ENCODE measurements at places on chromosomes 16 and 17.

GRCh38 chr17:49316889-49317675 is 45.0 kb downstream of the ZNF652 start:
- DNase-seq = no peak

DNA sequence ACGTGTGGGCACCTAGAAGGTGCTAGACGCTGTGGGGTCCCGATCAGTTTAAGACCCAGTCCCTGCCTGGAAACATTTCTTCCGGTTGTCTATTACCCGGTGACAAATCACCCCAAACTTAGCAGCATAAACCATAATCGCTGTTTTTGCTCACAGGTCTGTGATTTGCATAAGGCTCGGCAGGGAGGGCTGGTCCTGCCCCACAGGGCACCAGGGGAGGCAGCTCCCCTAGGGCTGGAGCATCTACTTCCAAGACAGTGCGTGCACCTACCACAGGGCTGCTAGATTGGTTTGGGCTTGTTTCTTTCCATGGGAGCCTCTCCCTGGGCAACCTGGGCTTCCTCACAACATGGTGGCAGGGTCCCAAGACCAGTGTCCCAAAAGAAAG is 214.5 kb upstream of the CIBAR2 start:
- no peak for DNase-seq

DNA sequence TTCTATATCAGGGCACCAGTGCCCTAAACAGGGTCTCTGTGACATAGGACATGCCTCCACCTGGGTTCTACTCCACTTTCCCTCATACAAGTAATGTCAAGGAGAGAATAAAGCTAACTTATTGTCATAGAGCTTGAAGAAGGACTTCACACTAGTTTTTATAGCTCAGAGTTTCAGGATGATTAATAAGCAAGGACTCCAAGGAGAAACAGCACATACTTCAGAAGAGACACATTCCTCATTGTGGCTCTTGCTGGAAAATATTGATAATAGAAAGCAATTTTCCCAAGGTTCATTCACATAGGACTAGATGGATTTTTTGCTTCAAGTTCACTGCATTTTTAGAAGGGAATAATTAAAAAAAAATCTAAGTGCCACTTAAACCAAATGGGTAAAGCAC is 133.3 kb downstream of the CA10 start:
- DNase-seq = no peak

DNA sequence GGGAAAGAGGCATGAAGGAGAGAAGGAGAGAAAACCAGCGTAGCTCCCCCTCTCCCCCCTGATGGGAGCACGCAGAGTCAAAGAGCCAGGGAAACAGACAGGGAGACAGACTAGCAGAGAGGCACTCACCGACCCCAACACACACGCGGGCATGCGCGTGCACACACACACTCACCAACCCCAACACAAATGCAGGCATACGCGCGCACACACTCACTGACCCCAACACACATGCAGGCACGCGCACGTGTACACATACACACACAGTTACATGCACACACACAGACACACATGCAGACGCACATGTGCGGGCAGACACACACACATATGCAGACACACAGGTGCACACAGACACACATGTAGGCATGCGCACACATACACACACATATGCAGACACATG is 4.6 kb downstream of the CACNB1 start:
- DNase-seq = no peak

DNA sequence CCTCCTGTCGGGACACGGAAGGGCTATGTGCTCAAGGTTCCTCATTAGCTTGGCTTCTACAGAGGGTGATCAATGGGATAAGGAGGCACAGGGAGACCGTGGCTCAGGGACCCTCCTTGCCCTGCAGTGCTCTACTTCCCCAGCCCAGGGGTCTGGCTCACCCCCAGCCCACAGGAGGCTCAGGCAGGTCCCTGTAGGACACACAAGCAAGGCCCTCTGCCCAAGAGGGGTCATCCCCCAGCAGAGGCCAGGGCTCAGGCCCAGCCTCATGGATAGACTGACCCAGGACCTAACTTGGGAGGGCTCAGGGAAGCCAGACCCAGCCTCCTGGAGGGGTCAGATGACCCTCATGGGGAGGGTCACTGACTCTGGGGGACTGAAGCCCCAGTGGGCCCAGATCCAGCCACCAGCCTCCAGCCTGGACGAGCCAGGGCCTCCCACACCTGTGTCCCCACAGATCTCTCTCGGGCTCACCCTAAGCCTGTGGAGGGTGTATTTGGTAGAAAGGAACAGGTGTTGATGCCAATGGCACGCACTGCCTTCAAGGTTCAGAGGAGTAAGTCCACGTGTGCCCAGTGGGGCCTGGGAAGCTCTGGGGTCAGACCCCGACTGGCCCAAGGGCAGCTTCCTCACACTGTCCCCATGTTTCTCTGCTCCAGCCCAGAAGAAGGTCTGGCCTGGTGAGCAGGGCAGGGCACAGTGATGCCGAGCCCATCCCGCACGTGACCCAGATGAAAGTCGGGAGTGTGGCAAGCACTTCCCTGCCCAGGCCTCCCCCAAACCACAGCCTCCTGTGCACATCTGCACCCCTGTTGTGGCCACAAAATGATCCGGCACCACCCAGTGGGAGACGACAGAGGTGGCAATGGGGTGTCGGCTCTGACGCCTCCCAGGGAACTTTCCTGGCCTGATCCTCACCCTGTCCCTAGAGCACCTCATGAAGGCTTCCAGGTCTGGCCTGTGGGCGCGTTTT is 10.9 kb upstream of the KRTAP17-1 start:
- no peak for DNase-seq
